Gastroesophageal sphincter (tissue), 4 donors: ENCODE measurements at places on chromosomes 4 and X. TPM values are rescaled to one million over a fixed set of nuclear protein-coding genes. Genes with fewer than 3 reads are reported as not detected.

Gene PGAM4
- not detected for total RNA-seq

Gene UGT2B17
- not detected for total RNA-seq

Gene STOX2
- 9.1 TPM for total RNA-seq

Gene C4orf17
- total RNA-seq = not detected

Gene CDX4
- total RNA-seq = not detected

Gene AKAP4
- not detected for total RNA-seq

Gene MAGEA1
- total RNA-seq = not detected

Gene MAGEB10
- total RNA-seq = not detected

DNA sequence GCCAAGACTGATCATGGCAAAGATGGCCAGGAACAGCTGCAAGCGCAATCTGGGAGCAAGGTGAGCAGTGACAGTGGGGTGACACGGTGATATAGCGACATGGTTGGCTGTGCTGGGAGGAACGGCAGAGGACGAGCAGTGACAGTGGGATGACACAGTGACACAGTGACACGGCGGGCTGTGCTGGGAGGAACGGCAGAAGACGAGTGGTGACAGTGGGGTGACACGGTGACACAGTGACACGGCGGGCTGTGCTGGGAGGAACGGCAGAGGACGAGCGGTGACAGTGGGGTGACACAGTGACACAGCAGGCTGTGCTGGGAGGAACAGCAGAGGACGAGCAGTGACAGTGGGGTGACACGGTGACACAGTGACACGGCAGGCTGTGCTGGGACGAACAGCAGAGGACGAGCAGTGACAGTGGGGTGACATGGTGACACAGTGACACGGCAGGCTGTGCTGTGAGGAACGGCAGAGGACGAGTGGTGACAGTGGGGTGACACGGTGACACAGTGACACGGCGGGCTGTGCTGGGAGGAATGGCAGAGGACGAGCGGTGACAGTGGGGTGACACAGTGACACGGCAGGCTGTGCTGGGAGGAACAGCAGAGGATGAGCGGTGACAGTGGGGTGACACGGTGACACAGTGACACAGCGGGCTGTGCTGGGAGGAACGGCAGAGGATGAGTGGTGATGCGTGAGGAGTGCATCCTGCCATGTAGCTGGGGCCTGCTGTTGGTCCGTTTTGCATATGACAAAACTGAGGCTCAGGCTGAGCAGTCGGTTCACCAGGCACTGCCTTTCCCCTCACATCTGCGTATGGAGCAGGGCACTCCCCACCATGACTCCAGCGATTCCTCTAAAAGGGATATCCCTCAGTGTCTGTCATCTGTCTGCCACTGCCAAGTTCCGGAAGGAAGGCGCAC, 36.0 kb upstream of the MXD4 start:
- ATAC-seq = no peak

- ATAC-seq = no peak
These were observed 5.1 kb downstream of the PIGG start for GRCh38 chr4:504076-504475.

DNA sequence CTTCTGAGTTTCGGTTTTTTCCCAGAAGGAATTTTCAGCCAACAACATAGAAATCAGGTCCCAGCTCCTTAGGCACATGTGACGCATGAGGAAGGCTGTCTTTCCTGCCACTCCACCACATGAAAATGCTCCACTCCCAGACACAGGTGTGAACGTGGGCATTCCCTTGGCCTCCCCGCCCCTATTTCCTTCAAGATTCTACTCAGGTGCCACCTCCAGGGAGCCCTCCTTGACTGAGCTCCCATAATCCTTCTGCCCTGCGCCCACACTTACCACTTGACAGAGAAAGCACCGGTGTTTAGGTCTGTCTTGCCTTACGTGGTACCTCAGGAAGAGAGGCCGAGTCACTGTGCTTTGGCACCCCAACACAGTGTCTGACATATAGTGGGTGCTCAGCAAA, 44.4 kb upstream of the CENPU start:
- ATAC-seq = no peak

- no peak for ATAC-seq
These were observed 17.6 kb upstream of the GABRA4 start for GRCh38 chr4:47010912-47011446.

- no peak for ATAC-seq
These were observed 3.2 kb upstream of the CLOCK start for GRCh38 chr4:55549888-55550287.

DNA sequence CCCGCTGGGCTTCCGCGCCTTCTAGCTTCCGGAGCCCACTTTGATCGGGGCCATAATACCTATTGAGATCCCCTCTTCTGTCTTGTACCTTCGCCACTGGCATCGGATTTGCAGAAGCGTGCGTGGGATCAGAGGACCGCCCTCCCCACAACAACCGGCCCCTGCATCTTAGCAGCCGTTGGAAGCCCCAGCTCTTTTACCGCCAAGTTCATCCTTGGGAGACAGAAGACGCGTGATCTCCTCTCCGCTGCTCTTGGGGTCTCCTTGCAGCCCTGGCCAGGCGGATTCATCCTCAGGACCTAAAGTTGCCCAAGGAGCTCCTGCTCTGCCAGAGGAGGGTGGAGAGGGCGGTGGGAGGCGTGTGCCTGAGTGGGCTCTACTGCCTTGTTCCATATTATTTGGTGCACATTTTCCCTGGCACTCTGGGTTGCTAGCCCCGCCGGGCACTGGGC, 1.6 kb downstream of the SLIT2 start:
- ATAC-seq = no peak

DNA sequence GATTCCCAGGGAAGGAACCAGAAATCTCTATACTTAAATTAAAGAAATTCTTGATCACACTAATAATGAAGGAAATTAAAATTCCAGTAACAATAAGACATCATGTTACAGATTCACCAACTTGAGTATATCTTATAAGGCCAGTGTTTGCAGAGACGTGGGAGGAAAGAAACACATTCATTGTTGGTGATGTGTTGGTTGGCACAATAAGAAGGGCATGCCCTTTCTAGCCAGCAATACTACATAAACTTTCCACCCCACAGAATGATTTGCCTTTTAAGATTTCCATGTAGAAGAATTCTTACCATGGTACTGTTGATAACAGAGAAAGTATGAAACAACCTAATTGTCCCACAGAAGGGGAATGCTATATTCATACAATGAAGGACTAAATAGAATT, 581.5 kb downstream of the STIM2 start:
- ATAC-seq = no peak

DNA sequence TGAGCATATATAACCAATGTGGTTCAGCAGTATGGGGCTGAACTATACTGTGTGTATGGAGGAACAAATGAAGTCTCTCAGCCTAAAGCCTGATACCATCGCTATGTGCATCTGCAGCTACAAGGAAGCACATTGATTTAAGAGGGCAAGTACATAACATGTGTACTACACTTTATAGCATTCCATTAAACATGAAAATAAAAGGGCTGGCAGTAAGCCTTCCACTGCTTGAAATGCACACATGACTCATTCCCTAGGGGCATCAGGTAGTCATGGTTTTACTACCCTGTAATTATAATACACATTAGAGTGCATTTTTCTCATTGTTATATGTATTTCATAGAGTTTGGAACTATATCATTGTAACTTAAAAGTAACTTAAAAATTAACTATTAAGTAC, 51.2 kb downstream of the SMARCA1 start:
- ATAC-seq = no peak

DNA sequence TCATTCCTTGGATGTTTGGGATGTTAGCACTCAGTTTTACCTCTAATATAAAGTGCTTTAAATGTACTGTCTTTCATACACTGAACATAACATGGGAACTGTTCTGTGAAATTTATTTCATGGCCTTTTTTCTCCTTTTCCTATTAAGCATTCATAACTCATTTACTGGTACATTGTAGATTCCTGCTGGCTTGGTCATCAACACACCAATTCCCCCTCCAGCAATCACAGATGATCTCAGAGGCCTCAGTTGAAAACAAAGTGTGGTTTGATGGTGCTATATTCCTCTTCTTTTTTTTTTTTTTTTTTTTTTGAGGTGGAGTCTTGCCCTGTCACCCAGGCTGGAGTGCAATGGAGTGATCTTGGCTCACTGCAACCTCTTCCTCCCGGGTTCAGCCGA, 61.9 kb upstream of the FAM47B start:
- ATAC-seq = no peak

DNA sequence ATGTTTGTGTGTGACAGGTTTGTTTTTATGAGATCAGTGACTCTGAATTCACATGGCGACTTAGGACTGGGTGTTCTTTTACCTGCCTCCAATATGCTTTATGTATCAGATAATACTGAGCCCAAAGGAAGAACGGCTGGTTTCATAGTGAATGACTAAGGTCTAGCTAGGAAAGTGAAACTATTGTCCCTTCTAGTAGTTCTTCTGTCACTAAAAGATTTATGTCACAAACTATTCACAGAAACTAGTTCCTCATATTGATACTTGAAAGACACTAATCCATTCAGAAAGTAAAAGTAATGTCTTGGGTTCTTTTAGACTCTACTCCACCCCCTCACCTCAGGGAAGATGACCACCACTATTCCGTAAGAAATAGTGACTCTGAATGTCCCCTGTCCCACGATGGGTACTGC, 81.7 kb downstream of the EGF start:
- no peak for ATAC-seq

DNA sequence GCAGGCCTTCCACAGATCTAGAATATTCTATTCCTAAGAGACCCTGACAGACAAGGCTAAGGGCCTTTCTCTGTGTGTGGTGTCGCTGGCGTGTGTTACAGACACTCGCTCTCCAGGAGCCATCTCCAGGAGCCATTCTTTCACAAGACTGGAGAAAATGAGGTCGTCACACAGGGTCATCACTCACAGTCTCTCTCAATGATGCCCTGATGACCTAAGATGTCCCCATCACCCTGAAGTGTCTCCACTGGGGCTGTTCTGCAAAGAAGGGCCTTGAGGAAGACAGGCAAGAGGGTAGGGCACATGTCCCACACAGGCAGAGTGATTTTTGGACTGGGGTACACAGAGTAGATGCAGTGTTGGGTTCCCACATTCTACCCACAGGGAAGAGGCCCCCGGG, 34.7 kb downstream of the ZFYVE28 start:
- ATAC-seq = no peak

GRCh38 chr4:118703118-118703517, 17.9 kb downstream of the METTL14 start:
- no peak for ATAC-seq

DNA sequence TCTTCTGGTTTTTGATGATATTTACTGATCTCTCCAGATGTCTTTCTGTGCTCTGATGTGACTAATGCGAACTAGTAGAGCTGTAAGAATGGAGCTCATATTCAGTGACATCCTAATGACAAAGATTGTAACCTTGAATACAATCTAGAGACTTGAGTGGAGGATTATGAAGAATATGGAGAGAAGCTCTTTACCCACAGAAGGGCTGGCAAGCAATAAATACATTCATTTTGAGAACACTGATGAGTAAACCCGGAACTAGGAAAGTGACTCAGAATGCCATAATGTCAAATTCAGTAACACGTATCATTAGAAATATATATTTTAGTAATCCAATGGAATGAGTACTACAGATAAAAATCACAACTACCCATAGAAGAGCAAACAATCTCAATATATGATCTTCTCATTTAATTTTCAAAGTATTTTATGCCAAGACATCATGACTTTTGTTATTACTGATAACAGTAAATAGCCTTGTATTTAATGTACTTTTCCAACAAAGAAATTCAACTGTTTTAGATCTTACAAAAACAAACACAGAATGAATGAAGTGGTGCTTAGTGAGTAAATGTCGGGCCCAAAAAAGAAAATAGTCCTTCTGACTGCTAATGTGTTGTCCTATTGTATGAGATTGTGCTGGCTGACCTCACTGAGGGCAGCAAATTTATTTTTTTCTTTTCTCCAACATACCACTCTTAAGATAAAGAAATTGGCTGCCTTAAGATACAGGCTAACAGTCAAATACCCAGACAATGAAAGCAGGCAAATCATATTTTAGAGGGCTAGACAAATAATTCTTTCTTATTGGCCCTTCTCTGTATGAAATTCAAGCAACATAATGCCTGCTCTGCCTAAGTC, 49.2 kb upstream of the HDAC8 start:
- no peak for ATAC-seq

DNA sequence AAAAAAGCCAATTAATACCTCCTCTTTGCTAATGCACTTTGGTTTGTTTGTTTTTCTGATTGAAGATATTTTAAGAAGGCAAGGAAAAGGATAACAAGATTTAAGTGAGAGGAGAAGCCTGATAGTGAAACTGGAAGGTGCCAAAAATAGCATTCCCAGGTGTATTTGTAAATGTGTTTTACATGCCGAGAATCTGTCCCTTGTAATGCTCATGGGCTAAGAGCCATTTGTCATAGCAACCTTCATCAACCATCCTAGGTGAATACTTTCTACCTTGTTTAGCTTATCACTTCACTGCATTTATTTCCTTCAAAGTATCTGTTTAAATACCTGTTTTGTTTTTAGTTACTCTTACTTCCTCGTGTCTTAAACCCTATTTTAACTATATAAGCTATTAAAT, 127.8 kb downstream of the KCTD8 start:
- ATAC-seq = no peak

- no peak for ATAC-seq
These were observed 63.6 kb downstream of the KIF4A start for GRCh38 chrX:70353514-70353913.

DNA sequence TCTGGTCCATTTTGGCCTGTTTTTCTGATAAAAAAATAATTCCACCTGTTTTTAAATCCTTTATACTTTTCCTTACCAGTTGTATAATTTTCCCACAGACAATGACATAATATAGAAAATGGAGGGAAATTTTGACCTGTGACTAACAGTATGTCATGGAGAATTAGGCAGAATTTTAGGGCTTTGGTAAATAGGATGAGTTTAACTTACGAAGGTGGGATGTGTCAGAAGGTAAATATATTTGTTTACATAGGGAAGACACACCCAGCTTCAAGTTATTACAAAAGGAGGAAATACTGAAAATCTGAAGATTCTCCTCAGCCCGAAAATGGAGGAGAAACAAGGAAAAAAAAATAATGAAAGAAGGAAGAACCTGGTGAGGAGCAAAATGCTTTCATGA, 64.6 kb upstream of the PPP3CA start:
- no peak for ATAC-seq

DNA sequence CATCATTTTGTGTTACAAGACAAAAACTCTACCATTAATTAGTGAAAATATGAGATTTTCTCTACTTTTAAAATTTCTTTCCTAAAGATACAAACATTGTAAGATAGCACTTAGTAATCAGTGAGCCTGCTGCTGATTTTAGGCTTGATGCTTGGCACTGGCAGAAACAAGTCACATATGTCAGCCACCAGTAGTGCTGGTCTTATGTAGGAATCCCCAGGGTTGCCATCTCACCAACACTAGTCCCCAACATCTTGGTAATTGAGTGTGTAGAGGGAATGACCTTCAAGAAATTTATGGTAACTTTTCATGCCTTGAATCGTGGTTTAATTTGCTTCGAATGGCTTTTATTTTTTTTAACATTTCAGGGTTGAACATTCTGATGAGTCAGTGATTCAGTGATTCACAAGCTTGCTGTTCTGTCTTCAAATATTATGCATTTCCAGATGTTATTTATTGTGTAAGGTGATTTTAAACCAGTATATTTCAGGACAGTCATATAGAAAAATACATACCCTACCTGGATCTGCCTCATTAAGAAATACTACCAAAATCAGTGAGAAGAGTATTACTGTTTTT, 11.9 kb downstream of the EXOC1 start:
- ATAC-seq = no peak

- ATAC-seq = no peak
These were observed 384.7 kb upstream of the AGA start for GRCh38 chr4:177826973-177827372.

GRCh38 chr4:159723341-159724048, 620.6 kb downstream of the RAPGEF2 start:
- ATAC-seq = no peak

- ATAC-seq = no peak
These were observed 980 bp downstream of the AP1S2 start for GRCh38 chrX:15853586-15854079.

GRCh38 chr4:110196206-110196870, 2.1 kb downstream of the ELOVL6 start:
- ATAC-seq = peak; percentile 63
